ENCODE measurements at places on chromosomes 6 and 20.

DNA sequence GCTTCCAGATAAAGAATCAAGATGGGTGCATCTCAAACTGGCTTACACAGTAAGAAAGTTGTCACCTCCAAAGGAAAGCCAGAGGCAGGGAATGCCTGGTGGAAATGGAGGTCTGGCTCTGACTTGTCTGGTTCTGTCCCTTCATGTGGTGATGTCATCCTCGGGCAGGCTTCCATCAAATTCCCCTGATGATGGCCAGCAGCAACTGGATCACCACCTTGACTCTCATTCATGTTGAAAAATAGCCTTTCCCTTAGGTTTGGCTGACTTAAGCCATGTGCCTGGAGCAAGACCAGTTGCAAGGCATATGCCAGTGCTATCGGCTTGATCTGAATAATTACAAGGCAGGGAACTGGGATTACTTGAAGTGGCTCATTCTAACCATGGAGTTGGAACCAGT, 28.8 kb downstream of the IMPG1 start:
- DNase-seq, result no peak

DNA sequence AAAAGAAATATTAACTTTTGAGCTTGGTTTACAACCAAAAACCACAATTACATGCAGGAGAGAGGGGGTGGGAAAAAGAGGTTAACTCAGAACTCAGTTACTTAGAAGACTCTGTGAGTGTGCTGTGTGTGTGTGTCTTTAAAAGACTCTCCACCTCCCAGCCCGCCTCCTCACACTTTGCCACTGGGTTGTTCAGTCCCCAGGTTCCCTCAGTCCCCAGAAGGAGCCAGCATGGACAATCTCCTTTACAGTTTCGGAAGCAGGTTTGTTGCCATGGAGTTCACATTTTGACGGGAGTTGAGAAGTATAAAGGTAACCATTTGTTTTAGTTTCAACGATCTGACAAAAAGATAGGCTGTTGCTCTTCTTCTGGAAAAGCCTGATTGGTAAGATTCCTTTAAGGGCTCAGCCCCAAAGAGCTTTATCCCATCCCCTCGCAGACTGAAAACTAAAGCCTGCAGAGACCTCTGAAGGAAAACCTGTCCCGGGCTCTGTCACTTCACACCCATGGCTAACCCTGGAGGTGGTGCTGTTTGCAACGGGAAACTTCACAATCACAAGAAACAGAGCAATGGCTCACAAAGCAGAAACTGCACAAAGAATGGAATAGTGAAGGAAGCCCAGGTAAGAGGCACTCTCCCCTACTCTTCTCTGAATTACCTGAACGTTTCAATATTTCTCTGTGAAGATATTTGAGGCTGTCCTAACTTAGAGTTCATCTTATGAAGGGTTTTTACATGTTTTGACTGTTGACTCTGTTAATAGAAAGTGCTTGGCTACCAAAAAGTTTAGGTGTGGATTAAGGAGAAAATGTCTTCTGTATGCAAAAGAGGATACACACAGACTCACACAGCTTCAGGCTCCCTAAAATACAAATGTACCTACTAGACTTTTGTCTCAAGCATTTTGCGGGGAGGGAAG, at the start of gene SPTLC3:
TSS of gene SPTLC3 (plus strand) at position 212 of the 921 bp plus-strand sequence. CDS start at position 508, 296 bp downstream.
- no peak for DNase-seq

GRCh38 chr20:49886571-49887213, 28.6 kb downstream of the SPATA2 start:
- no peak for DNase-seq

GRCh38 chr20:43870484-43870883, 44.2 kb upstream of the TOX2 start:
- no peak for DNase-seq

DNA sequence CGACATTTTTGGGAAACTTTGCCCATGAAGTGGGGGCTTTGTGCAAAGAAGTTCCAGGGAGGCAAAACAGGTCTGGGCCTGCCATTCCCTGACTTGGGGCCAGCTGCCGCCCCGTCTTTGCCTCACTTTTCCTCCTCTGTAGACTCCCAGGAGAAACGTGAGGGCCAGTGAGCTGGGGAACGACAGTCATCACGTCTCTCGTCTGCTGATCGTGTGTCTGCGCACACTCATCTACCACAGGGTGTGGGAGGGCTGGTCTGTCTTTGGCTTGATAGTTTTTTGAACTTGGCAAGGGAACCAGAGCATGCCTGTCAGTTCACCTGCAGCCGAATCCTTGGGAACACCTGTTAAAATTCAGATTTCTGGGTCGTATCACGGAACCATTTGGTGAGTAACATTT, 8.5 kb downstream of the GHRH start:
- no peak for DNase-seq

GRCh38 chr6:112956696-112957535, 609.8 kb downstream of the RFPL4B start:
- DNase-seq, result no peak

DNA sequence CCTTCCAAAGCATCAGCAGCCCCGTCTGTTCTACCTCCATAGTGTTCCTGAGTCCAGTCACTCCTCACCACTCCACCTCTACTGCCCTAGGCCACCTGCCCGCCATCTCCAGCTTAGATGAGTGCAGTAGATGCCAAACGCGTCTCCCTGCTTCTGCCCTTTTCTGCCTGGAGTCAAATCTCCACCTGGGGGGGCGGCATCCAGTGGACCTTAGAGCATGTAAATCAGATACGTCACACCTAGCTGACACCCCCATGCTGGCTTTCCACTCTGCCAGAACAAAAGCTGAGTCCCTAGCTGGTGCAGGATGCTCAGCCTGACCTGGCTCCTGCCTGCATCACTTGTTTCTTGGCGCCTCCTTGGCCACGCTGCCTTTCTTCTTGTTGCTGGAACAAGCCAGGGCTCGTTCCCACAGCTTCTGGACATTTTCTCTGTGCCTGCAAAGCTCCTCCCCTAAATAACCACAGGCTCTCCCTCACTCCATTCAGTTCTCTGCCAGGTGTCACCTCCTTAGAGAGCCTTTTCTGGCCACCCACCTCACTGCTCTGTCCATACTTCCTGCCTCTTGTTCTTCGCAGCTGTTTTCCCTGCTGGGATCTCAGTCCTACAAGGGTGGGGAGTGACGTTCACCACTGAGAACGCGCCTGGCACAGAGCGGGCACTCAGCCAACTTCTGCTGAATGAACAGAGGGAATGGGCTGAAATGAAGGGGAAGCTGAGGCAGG, 5.8 kb downstream of the DDR1 start:
- peak; percentile 25 for DNase-seq

DNA sequence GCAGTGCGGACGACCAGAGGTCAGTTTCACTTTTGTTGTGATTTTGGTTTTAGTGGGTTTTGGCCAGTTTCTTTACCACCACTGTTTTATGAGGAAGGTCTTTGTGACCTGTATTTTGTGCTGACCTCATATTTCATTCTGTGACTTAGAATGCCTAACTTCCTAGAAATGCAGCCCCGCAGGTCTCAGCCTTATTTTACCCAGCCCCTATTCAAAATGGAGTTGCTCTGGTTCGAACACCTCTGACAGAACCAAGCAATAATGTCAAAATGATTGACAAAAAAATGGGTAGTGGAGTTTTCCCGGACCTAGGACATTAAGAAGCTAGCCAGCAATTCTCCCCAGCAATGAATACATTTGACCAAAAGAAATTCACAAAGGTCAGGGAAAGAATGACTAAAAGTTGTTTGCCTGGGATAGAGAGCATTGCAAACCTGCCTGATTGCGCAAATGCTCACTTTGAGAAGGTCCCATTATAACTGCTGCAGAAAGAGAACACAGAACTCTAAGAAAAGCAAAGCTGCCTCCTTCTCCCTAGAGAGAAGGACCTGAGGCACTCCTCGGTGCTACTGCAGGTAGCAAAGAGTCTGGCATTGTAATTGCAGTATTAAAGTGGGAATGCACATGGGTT, 288.8 kb downstream of the ADGB start:
- peak; percentile 30 for DNase-seq
